Stimulated activated CD4-positive, alpha-beta T cell treated with anti-CD3 and anti-CD28 coated beads, Interleukin-1b, Interleukin-23, amount 100 ng/mL, for 48 hours (primary cell): ENCODE measurements at places on chromosomes 13 and 19.

DNA sequence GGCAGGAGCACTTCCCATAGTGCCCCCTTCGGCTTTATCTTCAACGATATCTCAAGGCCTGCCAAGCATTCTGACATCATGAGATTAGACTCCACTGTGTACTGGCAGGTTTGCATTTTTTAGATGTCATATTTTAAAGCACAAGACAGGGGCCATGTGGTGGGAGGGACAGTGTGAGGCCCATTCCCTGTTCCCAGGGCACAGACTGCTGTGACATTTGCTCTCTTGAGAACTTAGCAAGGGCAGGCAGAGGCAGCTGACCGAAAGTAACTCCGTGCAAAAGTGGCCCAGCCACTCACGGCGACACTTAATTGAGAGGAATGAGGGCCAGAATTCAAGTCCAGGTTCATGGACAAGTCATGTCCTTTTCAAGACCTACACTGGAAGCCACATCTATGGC is 201.8 kb downstream of the COL4A1 start:
- no peak for DNase-seq

DNA sequence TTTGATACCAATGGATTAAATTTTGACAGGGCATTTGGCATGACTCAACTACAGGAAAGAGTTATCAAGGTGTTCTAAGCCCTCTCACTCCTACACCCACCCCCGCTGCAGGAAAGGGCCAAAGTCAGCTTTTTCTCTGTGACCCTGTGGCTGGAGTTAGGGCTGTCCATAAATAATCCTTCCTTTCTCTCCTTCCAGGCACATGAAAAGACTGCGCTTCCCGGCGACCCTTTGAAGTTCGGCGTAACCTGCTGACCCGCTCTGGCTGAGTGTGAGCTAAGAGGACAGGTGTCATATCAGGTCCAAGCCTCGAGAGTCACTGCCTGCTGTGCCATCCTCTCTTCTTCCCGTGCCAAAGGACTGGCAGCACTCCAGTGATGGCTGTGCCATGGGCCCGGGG is 25.6 kb downstream of the ZNF114 start:
- DNase-seq = no peak

DNA sequence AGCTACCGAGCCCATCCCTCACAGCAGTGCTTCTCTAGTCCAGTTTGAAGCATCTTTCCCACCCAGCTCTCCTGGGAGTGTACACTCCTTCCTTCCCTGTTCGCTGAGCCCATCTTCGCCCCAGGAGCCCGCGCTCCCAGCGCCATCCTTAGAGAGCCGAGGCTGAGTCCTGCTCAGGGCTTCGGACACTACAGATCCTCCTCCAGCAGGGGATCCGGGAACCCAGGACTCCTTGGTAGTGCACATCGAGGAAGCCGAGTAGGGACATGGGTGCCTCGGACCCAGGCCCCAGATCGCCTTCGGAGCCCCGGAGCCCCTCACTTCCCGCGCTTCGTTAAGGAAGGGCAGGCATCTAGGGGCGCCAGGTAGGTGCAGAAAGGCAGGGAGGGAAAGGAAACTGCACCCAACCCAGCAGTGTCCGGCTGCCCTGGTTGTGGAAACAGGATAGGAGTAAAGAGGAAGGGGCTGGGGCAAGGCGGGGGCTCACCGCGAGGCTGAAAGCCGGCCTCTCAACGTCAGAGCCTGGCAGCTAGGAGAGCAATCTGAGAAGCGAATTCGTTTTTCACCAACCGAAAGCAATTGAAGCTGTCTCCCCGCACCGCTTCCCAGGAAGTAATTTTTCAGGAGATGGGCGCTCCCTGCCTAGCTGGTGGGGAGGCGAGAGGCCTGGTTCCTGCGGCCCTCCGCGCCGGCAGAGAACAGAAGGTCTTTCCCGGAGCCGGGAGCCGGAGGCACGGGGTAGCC is 1.0 kb downstream of the PDX1 start:
- no peak for DNase-seq

GRCh38 chr13:34555988-34556387 is 386.1 kb upstream of the NBEA start:
- DNase-seq = no peak

DNA sequence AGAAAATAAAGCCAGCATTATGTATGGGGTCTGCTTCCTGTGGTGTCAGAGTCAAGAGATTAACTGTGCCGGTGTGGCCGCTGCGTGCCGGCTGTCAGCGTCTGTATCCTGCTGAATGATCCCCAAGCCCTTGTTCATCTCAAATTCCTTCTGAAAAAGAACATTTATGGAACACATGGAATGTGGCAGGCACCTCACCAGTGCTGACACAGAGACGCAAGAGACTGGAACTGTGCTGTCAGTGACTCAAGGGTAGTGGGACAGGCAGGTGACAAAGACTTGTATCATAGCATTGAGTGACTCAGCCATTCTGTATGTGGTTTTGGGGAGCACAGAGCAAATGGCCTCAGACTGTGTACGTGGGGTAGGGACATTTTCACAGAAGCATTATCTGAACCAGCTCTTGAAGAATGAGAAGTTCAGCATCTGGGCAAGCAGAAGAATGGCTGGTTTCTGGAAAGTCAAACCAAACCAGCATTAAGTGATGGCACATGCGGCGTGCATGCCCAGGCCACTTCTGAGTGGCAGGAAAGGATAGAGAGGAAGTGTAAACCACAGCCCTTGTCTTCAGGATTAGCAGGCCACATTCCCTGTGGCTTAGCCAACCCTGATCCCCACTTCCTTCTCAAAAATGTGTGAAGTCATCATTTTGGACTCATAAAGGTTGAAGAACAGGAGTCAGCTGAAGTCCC is 54.0 kb upstream of the IRS2 start:
- DNase-seq = peak; percentile 55

GRCh38 chr19:51714848-51715247 is 8.9 kb downstream of the HAS1 start:
- no peak for DNase-seq

- DNase-seq = no peak
Measured at GRCh38 chr13:19382111-19382510, 179.2 kb downstream of the TPTE2 start.

DNA sequence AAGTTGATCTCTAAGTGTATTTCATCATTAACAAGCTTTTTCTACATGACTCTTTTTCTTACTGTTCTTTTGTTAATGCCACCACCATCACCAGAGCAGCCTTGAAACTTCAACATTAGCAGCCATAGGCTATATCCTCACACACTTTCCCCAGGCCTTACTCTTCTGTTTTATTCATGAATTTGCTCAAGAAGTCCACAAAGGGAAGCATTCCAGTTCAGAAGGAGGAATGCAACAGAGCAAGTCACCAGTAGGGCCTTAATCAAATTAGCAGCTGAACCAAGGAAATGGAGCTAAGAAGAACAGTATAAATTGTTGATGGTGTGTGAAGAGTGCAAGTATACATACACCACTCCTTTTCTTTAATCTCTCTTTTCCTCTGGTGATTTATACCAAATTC is 223.1 kb downstream of the NBEA start:
- no peak for DNase-seq

GRCh38 chr13:34207334-34207733 is 389.4 kb downstream of the RFC3 start:
- DNase-seq = no peak

DNA sequence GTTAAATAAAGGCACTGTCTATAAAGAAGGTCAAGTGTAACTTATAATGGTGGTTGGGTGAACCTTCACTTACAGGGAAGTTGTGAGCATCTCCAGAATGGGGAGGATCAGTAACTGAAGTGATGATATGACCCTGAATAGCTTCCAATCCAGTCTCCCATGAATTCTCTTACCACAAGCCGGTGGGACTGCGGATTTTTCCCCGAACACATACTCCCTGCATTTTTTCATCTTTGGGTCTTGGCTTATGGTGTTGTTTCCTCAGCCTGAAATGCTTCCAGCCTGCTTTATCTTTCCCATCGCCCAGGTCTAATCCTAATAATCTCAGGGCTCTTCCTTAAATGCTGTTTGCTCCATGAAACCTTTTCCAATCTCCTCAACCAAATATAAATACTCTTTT is 2.0 kb upstream of the CSNK1A1L start:
- no peak for DNase-seq

GRCh38 chr13:108304170-108305016 is 34.9 kb downstream of the TNFSF13B start:
- DNase-seq = no peak

GRCh38 chr13:85538957-85539356 is 260.3 kb downstream of the SLITRK6 start:
- DNase-seq = no peak

GRCh38 chr19:2758601-2759313 is 18.9 kb upstream of the SLC39A3 start:
- DNase-seq = no peak

- DNase-seq = no peak
Measured at GRCh38 chr13:100364591-100364990, 224.0 kb downstream of the GGACT start.

DNA sequence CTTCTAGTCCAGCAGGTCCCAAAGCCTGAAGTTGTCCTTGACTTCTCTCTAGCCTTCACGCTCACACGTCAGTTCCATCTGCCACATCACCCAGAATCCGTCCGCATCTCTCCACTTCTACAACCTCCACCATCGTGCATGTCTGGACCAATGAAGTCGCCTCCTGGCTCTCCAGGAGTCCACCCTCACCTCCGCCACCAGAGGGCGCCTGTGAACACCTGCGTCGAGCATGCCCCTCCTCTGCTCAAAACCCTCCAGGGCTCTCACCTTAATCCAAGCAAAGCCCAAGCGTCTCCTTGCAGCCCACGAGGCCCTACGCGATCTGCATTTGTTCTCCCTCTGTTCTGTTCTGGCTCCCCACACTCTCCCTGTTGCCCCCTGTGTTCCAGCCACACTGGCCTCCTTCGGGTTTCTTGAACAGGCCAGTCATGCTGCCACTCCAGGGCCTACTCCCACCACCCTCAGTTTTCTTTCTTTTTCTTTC is 3.7 kb downstream of the USHBP1 start:
- peak; percentile 92 for DNase-seq

- peak; percentile 3 for DNase-seq
Measured at GRCh38 chr13:102799426-102800144, 666 bp downstream of the BIVM start.

DNA sequence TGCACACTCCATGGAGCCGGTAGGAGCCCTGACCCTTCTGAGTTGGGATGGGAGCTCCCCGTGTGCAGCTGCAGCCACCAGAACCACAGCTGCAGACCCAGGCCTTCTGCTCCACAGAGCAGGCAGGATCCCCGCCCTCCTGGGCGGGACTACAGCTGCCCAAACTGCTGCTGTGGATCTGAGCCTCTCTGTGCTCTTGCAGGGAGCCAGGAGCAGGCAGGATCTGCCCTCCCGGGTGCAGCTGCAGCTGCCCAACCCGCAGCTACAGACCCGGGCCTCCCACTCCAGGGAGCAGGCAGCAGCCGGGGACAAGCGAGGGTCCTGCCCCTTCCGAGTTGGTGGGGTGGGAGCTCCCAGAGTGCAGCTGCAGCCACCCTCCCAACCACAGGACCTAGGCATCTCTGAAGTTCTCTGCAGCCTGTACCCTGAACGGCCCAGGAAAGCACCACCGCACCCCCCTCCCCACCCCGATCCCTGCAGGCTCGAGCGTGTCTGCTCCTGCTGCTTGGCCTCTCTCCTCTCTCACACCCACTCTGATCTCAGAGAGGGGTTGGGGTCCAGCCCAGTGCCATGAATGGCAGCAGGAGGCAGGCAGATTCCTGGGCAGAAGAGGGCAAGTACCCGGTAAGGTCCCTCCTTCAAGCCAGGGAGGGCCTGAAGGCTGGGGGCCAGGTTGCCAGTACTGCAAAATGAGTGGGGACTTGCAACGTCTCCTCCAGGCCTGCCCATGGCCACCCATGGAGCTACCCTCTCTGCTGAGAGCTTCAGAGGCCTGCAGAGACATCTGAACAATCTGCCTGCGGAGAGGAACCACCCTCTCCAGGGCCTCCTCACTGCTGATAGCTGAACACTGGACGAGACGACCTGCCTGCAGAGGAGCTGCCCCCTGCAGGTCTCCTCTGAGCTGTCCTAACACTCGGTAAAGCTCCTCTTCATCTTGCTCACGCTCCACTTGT is 16.4 kb upstream of the EMP3 start:
- DNase-seq = no peak

GRCh38 chr13:39810091-39810877 is 154.8 kb downstream of the COG6 start:
- DNase-seq = no peak

- DNase-seq = no peak
Measured at GRCh38 chr13:98133946-98134345, 8.9 kb upstream of the FARP1 start.

DNA sequence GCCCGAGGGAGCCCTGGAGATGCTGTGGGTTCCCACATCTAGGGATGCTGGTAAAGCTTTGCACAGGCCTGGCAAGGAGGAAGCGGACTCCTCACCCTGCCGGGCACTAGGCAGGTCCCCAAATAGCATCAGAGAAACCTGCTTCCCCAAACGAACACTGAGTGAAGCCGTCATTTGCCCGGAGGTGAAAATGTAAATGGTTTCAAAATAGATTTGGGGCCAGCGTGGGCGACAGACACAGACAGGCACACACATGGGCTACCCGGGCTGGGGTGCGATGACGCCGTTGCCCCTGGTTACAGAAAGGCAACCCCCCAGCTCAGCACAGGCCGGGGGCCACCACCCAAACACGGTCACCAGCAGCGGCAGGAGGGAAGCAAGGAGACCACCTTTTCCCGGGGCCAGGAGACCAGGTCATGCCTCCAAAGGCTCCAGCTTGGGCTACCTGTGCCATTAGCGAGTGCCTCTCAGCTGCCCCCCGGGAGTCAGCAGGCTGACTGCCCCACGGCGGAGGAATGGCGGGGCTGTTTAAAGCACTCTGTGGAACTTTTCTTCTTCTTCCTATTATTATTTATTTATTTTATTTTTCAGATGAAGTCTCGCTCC is 47.5 kb upstream of the NDUFS7 start:
- no peak for DNase-seq

- no peak for DNase-seq
Measured at GRCh38 chr13:99982731-99983498, 1.3 kb downstream of the ZIC2 start.
